Fibroblast of skin of scalp (primary cell): ENCODE measurements at places on chromosomes 12 and 14.

GRCh38 chr12:89160716-89161123, 191.6 kb downstream of the DUSP6 start:
- DNase-seq, result peak; percentile 75

DNA sequence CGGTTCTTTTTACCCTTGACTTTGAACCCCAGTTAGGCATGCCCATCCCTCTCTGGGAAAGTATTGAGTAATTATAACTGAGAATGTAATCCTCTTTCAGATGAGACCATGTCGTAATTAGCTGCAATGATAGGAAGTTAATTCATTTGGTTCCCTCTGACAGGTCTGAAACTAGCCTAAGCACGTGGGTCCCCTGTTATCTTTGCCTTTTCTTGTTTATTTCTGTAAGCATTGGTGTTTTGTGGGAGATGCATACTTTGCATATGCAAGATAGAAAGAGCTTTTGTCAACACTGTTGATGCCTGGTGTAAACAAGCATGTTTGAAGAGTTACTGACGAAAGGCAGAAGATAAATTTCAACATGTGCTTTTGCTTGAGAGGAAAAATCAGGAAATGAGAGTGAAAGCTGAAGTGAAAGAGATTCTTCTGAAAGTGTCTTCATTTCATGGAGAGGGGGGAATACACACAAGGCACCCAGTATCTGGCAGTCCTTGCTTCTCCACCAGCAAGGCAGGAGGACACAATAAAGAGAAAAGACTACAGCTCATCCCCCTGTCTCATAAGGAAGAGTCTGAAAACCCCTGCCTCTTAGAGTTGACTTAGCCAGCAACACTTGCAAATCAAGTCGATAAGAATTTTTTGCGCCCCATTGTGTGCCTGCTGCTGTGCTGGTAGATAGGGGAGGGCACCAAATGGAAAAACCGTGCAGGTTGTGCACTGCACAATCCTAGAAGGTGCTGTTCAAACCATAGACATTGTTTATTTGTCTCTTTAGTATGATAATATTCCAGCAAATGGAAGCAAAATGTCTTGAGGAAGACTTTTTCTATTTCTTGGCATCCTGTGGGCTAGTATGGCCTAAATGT, 77.8 kb downstream of the SLC24A4 start:
- no peak for DNase-seq

GRCh38 chr12:52975204-52975603, 26.3 kb downstream of the KRT18 start:
- DNase-seq, result peak; percentile 46

DNA sequence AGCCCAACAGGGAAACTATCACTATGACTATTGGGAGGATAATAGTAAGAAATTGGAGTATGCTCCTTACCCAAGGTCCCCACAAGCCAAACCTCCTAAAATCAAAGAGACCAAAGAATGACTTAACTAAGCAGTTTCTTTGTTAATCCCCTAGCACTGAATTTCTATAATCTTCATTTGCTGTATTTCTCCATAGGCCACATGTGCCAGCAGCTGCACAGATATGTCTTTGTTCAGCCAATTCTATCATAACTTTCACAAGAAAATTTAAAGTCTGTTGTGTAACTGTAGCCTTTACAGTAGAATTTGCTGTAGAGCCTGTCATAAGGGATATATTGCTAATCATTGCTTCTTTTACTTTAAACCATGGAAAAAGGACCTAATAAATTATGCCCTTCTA, 104.0 kb downstream of the RIN3 start:
- no peak for DNase-seq

- DNase-seq, result no peak
Measured at GRCh38 chr14:65101631-65102440, 481 bp downstream of the MAX start.

GRCh38 chr14:69323266-69323998, 63.5 kb downstream of the GALNT16 start:
- DNase-seq, result no peak

GRCh38 chr12:116433249-116433648, 125.9 kb upstream of the MAP1LC3B2 start:
- no peak for DNase-seq

DNA sequence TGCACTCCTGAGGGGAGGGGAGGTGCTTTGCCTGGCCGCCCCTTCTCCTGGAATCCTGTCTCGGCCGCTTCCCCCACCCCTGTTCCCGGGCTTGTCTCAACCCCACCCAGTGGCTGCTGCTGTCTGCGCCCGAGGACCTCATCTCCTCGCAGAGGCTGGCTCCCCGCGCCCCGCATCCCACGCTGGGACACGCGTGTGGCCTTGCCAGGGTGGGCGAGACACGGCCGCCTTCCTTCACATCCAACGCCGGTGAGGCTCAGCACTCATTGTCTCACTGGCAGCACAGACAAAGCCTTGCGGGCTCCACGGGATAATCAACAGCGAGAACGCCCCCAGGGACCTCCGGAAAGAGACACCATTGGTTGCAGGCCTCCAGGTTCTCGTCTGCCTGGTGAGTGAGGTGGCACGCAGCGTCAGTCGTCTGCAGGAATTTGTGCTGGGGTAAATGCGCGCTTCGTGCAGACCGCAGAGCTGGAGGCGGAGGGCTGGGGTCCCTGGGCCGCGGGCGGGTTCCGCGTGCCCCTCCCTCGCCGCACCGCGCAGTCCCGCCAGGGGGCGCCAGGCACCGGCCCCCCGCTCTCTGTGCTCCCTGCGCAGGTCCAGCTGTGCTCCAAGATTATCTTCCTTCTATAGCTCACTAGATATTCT, 26.8 kb downstream of the CCDC177 start:
- DNase-seq, result peak; percentile 27
